Jurkat, Clone E6-1 (cell line): ENCODE measurements at places on chromosomes 7 and 10.

DNA sequence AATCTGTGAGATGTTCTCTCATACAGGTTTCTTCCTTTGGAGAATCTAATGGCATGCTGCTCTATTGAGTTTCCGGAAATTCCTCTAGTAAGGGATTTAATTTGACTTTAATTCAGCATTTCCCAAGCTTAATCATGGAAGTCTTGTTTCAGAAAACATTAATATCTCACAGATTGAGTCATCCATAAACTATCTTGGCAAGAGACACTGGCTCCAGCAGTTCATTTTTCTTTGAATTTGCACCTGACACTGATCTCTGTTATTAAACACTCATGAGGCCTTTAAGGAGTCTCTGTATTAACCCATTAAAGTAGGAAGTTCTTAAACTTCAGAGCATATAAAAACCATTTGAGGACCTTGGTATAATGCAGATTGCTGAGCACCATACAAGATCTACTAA is 3.6 kb upstream of the ITGB8 start:
- DNase-seq, result no peak

GRCh38 chr10:11148142-11149028 is 130.7 kb downstream of the CELF2 start:
- DNase-seq, result no peak

- DNase-seq, result no peak
Measured at GRCh38 chr10:106996510-106996909, 168.0 kb downstream of the SORCS1 start.

DNA sequence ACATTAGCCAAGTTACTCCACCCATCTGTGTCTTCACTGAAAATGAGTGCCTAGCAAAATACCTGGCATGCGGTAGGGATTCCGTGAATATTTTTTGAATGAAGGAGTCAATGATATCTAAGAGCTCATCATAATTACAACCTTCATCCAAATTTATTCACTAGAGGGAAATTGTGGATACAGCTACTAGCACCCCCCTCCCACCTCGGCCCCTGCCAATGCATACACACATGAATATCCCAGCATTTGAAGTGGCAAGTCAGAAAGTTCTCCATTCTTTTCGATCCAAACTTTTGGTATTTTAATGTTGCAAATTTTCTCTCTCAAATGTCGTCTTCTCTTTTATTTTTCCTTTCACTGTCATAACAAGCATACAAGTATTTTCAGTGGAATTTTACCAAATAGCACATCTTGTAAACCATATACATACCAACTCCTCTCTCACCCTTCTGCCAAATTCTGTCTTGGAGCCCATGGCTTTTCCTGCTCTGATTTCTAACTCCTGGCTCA is 164.3 kb downstream of the GRID1 start:
- no peak for DNase-seq

GRCh38 chr7:26930201-26930600 is 65.8 kb upstream of the SKAP2 start:
- no peak for DNase-seq

DNA sequence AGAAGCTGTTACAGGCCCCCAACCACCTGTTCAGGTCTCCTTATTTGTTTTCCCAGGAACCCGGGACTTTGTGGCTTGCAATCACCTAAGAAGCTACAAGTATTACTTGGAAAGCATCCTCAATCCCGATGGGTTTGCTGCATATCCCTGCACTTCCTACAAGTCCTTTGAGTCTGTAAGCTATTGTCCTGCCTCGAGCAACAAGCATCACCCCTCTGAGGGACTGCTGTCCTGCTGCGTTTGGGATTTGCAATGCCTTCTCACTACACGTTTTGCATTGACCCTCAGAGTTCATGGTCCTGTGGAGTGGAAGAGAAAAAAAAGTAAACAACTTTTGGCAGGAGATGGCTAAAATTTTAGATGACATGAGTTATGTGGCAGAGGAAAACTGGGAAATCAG is 9.2 kb downstream of the PNLIPRP1 start:
- DNase-seq, result no peak

- no peak for DNase-seq
Measured at GRCh38 chr10:78515038-78515872, 481.6 kb downstream of the RPS24 start.

DNA sequence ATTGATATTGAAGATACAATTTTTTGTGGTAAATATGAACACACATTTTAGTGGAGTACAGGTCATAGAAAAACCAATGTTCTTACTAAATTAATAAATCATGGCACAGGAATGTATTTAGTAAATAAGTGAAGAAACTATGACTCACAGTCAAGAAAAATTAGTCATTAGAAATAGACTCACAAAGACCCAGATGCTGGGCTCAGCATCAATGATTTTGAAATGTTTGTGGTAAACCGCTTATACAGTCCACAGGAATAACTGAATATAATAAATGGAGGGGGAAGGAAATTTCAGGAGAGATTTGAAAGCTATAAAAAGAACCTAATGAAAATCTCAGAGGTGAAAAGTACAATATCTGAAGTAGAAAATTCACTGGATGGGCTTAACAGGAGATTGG is 138.3 kb upstream of the ADCY1 start:
- no peak for DNase-seq

- no peak for DNase-seq
Measured at GRCh38 chr7:49580761-49581160, 192.7 kb upstream of the VWC2 start.

DNA sequence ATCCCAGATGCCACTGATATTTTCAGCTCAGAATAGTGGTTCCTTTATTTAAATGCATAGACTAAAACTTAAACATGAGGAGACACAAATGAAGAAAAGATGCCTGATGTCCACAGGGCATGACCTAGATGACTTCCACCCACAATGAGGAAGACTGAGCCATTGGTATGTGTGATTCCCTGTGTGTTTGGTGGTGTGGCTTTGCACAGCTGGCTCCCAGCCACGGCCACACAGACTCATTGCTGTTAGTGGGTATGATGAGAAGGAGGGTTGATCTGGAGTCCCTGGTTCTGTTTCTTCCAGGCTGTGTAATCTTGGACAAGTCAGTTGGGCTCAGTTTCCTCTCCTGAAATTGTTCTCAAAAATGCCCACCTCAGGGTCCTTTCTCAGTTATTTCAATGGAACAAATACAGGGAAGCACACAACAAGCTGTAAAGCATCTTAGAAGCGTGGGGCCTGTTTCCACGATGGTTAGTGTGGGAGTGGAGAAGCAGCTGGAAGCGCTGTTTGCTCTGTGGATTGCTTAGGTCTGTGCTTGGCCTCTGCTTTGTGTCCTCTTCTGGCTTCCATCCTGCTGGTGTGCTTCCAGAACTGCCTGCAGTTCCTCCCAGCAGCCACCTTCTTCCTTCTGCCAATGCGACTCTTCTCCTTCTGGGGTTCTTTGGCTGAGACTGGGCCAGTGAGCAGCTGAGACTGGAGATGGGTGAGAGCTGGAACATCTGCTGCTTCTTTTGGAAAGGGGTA is 303.7 kb downstream of the BMPER start:
- DNase-seq, result no peak
